HFFc6 (cell line): ENCODE measurements at places on chromosomes 7 and 10. TPM values are rescaled to one million over a fixed set of nuclear protein-coding genes. Genes with fewer than 3 reads are reported as not detected.

Gene NME8
- not detected in 3 replicates for total RNA-seq

Gene IRF5
- 0.09 TPM in 1 of 3 replicates, not detected in the others for total RNA-seq

Gene WNT8B
- not detected in 3 replicates for total RNA-seq

Gene RBP4
- total RNA-seq: not detected in 3 replicates

Gene FEZF1
- not detected in 3 replicates for total RNA-seq

Gene PRR15
- total RNA-seq: 0.57 TPM in 1 of 2 replicates, not detected in the other

Gene GRM3
- total RNA-seq: not detected in 3 replicates

Gene ZCWPW1
- 0.55 to 3.6 TPM (median 2.2 TPM) in 3 replicates for total RNA-seq

Gene CPED1
- 82.0 to 96.5 TPM (median 90.5 TPM) in 3 replicates for total RNA-seq

GRCh38 chr7:149725426-149725821, 48.0 kb downstream of the ZNF467 start:
- DNase-seq: no peak

DNA sequence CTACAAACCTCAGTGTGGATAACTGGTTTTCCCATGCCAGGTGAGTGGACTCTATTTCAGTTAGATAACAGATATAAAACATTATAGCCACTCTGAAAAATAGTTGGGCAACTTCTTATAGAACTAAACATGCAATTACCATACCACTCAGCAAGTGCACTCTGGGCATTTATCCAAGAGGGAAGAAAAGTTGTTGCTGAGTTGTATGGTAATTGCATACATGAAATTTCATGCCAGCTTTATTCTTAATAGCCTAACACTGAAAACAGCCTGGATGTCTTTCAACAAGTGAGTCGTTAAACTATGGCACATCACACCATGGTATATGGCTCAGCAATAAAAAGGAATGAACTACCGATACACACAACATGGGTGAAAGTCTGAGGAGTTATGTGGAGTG, 10.6 kb upstream of the UPP1 start:
- DNase-seq: peak; percentile 7

DNA sequence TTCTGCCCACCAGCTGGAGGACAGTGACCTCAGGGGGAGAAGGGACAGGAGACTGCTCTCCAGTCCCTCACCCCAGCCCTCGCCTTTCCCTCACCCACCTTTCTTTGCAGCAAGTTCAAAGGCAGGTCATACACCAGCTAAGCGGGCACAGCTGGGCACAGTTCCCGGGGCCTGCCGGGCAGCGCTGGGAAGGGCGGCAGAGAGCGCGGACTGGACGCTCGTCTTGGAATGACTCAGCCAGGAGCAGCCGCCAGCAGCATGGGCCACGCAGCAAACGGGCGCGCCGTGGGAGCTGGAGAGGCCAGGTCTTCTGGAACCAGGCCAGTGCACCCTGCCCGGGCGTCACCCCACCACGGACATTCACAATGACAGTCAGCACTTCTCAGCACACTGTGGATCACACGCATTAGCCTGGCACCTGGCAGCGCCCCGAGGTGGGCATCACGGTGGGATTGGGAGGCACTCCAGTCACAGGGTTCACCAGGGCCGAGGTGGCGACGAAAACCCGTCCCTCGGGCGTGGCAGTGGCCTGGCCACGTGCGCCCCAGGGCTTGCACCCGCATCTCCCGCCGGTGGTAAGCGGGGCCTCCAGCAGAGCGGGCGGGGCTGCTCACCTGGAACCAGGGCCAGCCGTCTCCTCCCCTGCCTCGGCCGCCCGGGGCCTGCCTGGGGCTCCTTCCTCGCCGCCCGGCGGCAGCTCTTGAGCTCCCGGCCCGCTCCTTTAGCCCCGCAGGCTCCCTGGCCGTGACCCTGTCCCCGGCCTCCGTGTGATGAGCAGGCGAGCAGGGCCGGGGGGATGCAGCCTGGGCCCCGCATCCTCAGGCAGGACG, 29.0 kb upstream of the WDFY4 start:
- DNase-seq: peak; percentile 68

DNA sequence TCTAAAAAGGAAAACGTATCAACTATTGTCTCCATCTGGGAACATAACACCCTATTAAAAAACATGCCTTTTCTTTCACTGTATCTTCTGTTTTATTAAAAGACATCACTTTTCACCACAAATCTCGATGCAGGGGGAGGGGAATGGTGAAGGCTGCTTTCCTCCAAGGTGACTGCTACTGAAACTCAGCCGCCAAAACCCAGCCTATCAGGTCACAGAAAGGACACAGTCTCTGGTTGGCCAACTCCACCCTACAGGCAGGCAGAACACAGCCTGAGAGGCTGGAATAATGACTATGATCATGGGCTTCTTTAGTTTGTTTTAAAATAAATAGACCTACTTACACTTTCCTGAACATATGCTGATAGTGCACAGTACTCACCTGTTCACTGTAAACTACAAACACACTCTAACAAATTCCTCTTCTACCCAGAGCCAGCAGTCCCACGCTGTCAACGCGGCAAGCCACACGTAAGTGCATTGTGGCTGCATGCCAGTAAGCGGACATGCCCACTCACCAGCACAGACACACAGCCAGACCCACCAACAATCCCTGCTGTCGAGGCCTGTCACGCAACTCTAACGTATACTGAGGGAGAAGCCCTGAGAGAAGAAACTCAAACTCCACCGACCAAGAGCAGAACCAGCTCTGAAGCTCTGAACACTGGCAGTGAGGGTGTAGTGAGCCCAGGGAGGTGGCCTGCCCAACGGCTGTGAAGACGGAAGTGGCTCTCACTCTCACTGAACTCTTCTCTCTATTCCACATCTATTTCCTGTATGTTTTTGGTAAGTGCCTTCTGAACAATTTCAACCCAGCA, 41.8 kb downstream of the NCAPG2 start:
- DNase-seq: no peak

GRCh38 chr10:75250934-75251333, 15.2 kb upstream of the COMTD1 start:
- DNase-seq: no peak

- DNase-seq: no peak
Observed at GRCh38 chr10:73054286-73054685, 42.4 kb downstream of the P4HA1 start.

DNA sequence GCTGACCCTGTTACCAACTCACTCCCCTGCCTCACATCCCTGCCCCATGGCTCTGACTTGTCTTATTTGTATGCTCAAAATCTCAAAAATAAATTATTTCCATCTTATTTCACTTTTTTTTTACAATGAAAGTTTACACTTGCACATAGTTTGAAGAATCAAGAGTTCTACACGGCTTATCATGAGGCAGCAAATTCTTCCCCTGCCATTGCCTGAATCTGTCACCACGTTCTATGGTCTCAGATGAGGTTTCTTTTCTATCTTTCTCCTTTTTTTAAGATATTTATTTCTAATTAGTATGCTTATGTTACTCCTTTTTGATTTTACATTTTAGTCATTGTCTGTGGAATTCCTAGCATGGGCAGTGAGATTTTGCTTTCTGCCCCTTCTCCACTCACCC, 28.4 kb downstream of the ARHGAP22 start:
- no peak for DNase-seq

DNA sequence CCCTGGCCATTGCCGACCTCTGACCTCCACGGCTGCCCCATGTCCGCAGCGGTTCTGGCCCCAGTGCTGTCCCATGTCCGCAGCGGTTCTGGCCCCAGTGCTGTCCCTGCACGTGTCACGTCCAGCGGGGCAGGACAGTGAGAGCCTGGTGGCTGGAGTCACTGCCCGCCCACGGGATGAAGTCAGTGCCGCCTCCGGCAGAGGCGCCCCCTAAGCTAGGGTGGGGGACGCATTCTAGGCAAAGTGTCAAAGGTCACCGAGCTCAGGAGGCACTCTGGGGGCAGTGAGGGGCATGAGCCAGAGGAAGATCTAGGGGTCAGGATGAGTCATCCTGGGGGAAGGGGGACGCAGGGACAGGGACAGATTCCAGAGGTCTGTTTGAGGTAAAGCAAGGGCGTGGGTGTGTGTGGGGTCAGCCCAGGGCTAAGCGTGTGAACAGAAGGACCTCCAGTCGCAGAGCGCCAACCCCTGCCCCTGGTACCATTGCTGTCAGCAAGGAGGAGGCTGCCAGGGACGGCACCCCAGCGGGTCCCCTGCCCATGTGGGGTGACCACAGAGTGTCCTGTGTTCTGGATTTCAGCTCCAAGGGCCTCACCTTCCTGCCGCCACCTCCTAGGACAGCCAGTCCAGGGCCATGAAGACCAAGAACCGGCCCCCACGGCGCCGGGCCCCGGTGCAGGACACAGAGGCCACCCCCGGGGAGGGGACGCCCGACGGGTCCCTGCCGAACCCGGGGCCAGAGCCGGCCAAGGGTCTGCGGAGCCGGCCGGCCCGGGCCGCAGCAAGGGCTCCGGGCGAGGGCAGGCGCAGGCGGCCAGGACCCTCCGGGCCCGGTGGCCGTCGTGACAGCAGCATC, 665 bp downstream of the BHLHA15 start:
- DNase-seq: no peak

DNA sequence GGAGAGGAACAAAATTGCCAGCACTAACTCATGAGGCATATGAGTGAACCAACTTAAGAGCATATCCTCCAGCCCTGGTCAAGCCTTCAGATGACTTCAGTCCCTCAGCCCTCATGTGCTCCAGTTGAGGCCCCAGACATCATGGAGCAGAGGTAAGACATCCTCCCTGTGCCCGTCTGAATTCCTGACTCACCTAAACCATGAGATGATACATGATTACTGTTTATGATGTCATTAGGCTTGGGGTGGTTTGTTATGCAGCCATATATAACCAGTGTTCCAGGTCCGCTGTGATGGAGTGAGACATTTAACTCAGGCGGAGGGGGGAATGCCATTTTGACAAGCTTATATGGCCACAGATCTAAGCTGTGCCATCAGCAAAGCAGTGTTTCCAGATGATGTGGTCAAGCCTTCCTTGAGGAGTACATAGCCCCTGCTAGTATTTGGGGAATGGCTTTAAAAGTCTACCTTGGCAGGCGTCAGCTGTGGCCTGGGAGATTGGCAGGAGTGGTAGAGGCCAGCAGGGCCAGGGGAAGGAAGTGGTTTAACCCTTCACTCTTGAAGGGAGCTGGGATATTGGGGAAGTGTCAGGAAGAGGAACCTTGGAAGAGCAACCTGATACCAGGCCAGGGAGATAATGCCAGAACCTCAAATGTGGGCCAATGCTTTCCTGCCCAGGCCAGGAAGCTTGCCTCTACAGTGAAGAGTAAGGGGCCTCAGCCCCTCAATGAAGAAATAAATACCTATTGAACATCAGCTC, 343.0 kb upstream of the PODXL start:
- DNase-seq: no peak

DNA sequence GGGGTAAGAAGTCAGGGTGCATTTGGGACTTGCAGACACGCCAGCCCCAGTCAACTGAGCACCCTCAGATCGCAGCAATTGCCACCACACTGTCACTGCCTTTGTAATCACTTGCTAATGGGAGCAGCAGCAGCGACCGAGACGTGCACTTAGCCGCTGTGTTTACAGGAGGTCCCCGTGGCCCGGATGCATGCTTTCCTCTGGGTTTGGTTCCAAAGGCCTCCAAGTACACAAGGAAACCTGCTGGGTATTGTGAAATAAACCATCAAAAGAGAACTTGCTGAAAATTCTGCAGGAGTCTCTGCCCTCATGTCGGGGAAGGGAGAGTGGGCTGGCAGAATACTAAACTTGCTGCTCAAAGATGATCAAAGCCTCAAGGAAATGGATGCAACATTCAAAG, 341.7 kb downstream of the DNAJB6 start:
- no peak for DNase-seq

DNA sequence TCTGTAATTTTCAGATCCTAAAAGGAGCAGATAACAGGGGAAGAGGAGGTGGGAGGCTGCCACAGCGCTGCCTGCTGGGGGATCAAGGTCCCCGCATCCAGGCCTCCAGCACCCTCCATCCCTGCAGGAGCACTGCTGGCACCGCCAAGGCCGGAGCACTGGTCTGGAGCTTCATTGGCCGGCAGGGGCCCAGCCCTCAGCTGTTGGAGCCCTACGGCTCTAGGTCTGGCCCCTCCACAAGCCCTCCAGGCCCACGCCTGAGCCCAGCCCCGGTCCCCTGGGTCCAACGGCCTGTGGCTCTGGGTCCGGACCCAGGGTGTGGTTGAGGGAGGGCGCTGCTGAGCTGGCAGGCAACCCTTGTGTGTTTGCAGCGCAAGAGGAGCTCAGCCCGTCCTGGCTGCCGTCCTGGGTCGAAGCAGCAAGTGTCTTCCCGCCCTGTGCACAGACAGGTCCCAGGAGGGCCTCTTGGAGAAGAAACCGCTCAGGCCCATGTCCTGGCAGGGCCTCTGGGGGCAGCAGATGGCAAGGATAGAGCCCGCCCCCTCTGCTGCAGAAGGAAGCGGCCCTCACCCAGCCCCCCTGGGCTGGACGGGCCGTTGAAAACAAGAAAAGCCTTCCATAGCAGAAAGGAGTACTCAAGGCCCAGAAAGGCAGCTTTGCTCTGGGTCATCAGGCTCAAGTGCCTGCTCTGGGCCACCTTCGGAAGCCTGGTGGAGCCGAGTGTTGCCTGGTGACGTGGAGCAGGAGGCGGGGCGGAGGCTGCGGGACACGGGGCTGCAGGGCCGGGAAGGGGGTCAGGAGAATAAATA, 54.3 kb upstream of the TNRC18 start:
- DNase-seq: no peak

GRCh38 chr7:128931965-128932861, 5.5 kb upstream of the IRF5 start:
- DNase-seq: no peak

DNA sequence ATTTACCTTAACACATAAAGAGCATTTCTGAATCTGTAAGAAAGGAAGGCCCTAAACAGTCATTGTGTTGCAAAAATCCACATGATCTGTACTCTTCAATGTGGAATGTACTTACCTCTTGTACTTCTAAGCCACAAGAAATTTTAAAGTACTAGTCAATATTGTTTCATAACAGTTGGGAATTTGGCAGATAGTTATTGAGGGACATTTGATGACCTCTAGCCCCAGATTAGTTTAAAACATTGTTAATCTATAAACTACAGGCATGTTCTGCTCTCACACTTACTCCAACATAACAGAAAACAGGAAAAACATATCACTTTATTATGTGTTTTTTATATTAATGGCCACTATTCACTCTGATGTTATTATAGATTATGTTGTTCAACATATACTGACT, 985.7 kb upstream of the LRRTM3 start:
- no peak for DNase-seq

GRCh38 chr10:129896860-129897200, 67.2 kb downstream of the EBF3 start:
- DNase-seq: no peak
